ENCODE measurements at places on chromosomes 5 and 9.

DNA sequence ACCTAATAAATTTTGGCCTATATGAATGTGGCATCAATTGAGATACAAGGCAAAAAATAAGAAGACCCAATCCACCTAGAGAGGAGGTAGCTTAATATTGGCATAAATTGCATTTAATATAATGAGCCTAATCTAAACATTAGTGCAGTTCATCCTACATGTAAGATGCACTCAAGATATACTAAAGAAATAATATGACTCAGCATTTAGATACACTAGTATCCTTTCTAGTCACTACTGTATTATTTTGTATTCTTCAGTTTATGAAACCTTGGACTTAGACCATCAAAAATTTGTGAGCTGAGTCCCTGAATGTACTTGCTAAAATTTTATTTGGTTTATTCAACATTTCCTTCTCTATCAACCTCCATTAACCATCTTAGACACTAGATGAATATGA, 104.7 kb downstream of the RAB3C start:
- no peak for DNase-seq

DNA sequence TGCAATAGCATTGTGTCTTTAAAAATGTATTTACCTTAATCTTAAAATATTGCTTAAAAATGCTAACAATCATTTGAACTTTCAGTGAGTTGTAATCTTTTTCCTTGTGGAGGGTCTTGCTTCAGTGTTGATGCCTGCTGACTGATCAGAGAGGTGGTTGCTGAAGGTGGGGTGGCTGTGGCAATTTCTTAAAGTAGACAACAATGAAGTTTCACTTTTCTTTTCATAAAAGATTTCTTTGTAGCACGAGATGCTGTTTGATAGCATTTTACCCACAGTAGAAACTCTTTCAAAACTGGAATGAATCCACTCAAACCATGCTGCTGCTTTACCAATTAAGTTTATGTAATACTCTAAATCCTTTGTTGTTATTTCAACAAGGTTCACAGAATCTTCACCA, 50.8 kb downstream of the NR3C1 start:
- DNase-seq, result no peak

DNA sequence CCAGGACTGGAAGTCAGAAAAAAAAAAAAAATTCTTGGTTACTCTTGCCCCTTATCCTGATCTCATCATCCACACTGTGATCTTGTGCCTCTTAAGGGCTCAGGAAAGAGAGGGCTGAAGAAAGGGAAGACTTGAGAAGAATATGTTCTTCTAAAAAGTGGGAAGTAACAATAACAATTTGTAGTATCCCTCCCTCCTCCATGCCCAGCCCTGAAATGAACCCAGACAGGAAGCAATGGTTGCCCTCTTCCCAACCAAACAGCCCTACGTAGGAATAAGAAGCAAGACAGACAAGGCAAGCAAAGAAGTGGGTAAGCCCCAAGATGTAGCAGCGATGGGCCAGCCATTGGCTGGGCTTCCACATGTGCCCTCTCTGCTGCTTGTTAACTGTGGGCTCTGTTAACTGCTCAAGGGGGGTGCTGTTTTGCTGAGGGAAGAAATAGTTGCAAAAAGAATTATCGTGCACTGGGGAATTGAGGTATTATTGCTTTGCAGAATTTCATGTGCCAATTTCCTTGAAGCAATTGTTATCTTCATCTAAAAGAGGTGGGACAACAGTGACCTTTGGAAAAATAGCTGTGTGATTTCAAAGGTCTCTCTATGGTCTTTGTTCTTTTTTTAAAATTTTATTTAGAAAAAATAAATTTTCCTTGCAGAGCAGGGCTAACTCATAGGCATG, 146.6 kb upstream of the PCA3 start:
- DNase-seq, result no peak

- no peak for DNase-seq
These were observed 417.7 kb downstream of the TAF11L14 start for GRCh38 chr5:18051953-18052352.

- DNase-seq, result no peak
These were observed 25.9 kb downstream of the ROPN1L start for GRCh38 chr5:10467281-10468198.

GRCh38 chr9:131739959-131740648, at the start of gene RAPGEF1:
TSS of gene RAPGEF1 (minus strand) at chr9:131740076. CDS start at chr9:131739830, 246 bp downstream.
- DNase-seq, result peak; percentile 89

GRCh38 chr9:97487107-97487506, 14.4 kb upstream of the TMOD1 start:
- peak; percentile 47 for DNase-seq

DNA sequence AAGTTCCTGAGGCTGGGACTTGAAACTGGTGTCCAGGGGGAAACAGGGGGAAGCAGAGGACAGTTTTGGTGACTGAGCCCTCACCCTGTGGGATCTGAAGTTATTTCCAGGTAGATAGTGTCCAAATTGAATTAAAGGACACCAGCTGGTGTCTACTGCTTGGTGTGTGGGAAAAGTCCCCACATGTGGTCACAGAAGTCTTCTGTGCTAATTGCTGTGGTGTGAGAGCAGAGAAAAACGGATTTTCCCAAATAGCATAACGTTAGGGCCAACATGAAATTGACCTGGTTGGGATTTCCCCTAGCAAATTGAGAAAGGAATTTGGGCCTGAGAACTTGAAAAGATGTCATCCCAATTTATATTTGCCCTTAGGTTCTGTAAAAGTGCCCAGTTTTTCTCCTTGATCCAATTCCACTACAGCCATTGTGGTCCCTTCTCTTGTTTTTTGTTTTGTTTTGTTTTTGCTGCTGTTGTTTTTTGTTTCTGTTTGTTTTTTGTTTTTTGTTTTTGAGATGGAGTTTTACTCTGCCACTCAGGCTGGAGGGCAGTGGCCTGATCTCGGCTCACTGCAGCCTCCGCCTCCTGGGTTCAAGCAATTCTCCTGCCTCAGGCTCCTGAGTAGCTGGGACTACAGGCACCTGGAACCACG, 5.6 kb upstream of the STARD4 start:
- no peak for DNase-seq

GRCh38 chr5:174309131-174309795, 263.8 kb downstream of the NSG2 start:
- no peak for DNase-seq

GRCh38 chr9:6630502-6631206, 14.9 kb downstream of the GLDC start:
- no peak for DNase-seq

GRCh38 chr5:151708126-151708525, 21.4 kb upstream of the SPARC start:
- no peak for DNase-seq

- DNase-seq, result no peak
These were observed 7.6 kb downstream of the BASP1 start for GRCh38 chr5:17224858-17225511.
